Kidney glomerular epithelial cell (primary cell): ENCODE measurements at places on chromosomes 4 and X.

DNA sequence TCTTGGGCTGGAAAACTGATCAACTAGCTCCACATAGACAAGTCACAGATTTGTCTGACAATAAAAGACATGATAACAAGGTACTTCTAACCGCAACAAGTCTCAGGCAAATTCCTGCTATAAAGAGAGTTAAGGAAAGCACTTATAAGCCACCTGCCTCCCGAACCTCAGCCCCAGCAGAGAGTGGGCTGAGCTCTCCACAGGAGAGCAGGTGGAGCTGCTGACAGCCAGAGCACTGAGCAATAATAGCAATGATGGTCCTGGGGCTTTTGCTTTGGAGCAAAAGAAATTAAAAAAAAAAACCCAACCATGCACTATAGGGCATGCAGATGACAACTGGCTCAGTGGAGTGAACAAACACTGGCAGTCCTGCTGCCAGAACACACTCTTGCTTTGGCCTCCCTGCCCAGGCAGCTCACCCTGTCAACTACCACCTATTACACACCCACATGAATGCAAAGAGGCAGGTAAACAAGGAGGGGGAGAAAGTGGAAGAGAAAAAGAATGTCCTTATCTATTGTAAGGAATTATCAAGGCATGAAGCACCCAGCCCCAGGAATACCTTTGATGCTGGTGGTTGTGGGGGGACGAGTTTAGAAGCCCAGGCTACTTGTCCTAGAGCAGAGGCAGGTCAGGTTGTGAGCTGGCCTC, 135.8 kb upstream of the DGKK start:
- DNase-seq = no peak

DNA sequence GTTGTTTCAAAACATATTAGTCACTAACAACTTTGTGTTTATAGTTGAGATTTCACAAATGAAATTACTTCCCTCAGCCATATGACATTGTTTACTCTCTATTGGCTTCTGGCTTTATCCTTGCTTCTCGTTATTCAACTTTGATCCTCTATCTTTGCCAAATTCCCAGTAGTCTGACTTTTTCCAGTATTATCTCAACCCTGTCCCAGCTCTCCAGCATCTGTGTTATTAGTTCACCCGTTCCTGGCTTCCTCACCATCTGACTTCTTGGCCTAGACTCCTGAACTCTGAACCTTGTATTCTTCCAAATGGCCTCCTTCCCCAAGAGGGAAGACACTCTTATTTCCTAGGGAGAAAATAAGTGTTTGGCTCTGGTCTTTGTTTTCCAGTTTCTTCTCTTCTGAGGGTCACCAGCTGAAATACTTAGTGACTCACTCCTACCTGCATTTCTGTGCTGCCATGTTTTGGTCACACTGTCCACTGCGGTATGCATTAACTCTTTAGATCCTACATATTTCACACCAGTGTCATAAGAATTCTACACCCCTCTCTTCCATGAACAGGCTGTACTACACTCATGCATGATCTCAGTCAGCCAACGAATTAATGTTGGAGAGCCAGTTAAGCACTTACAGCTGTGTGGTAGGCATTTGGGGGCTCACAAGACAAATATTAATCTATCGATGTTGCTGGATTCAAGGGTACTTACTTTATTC, 17.0 kb upstream of the ARHGAP24 start:
- no peak for DNase-seq

DNA sequence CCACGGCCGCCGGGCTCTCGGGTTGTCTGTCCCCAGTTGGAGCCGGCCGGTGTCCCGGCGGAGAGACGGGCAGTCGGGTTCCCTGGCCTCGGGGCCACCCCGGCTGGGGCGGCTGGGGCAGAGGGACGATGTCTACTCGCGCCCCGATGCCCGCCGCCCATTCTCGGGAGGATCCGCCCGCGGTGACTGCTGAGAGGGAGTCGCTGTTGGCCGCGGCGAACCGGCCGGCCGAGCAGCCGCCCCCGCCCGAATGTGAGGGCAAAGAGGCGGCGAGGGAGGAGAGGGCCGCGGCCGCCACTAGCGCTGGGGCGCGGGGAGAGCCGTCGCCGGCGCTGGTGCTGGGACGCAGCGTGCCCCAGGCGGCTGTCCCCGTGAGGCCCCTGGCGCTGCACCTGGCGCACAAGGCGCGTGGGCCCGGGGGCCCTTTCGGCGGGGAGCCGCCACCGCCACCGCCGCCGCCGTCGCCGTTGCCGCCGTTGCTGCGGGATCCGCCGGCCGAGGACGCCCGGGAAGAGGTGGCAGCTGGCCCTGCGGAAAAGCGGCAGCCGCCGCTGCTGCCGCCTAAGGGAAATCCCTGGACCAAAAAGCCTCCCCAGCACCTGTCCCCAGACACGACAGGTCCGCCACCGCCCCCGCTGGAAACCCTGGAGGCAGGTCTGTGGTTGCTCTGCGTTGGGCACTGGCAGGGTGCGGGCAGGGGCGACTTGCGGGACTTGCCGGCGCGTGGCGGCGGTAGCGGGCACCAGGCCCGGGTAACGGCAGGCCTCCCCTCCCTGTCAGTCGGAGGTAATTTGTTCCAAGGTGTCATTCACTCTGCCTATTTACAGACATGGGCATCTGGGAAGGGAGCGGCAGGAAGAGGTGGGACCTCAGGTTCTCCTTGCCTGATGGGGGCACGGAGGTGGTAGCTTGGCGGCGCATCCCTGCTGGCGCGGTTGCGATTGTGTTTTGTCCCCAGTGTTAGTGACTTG, 739 bp downstream of the LARP1B start:
- peak; percentile 38 for DNase-seq

DNA sequence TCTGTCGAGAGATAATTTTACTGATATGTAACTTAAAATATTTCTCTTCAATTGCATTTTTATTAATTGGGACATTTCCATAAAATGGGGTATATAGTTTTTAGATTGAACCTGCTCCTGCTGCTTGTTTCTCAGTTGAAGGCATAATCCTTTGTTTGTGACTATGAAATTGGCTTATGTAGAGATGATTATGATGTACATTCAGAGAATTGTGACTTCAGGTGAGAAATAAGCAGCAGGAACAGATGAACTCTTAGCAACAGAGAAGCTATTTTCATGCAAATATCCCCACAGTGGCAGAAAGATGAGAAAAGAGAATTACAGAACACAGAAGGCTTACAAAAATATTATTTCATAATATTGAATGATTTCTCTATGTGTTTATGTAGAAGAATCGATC, 1499.5 kb upstream of the ADGRL3 start:
- no peak for DNase-seq

DNA sequence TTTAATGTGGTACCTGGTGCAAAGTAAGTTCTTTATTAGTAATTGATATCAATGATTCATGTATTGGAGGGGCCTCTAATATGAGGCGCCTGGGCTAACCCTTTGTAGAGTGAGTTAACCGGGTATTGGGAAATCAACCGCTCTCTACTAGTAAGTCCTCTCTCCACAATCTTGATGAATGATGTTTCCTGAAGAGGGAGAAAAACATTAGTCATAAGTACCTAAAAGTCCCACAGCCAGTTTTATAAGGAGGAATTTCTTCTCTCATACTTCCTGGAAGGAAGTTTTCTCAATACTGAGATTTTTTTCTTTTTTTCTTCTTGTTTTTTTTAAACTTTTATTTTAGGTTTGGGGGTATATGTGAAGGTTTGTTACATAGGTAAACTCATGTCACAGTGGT, 62.3 kb downstream of the AGTR2 start:
- no peak for DNase-seq

DNA sequence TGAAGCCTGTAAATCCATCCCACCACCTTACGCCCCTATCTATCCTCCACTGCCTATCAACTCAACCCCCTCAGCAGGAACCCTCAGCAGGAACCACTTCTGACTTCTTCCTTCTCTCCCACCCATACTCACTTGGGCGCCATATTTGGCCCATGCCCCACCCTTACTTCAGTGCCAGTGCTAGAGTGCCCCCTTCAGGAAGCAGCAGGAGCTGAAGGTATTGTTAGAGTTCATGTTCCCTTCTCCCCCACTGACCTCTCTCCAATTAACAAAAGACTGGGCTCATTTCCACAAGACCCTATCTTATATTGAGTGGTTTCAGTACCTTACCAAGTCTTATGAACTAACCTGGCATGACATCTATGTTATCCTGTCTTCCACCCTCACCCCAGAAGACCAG, 363.1 kb upstream of the SLIT2 start:
- DNase-seq = no peak

DNA sequence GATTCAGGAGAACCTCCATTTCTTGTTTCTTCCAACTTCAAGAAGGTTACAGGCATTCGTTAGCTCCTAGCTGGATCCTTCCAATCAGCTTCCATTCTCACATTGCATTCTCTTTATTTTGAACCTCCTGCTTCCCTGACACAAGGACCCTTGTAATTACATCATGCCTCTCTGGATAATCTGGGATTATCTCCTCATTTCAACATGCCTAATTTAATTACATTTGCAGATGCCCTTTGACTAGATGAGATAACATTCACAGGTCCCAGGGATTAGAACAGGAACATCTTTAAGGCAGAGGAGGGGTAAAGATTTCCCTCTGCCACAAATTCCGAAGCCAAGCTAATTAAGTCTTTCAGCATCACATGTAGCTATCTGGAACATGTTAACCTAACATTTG, 753.8 kb upstream of the PCDH7 start:
- DNase-seq = no peak

DNA sequence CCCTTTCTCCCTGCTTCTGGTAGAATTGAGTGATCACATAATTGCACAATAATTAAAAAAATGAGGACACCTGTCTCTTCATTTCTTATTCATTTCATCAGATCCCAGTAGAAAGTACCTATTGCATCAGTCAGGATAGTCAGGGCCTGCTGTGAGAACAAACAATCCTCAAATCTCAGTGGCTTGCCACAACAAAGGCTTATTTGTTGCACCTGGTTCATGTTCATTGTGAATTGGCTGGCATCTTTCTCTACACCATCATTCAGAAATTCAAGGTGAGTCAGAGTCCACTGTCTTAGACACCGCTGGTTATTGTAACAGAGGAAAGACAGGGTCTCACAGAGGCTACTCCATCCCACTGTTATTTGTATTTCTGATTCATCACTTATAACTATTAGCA, 409.8 kb downstream of the STIM2 start:
- DNase-seq = no peak

DNA sequence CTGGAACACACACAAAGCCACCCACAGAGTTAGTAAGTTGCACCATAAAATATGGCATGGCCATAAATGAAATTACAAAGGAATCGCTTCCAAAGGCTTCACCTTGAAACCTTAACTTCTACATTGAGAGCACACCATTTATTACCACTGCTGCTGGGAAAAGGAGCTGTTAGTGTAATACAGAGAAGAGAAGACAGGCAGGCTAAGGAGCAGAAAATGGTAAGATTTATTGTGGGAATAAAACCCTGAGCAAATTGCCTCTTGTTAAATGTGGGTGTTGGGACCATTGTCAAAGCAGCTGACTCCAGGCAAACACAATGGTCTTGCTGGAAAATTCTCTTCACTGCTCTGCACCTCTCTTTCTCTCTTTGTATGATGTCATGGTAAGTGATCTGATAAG, 79.2 kb upstream of the NHS start:
- DNase-seq = no peak

DNA sequence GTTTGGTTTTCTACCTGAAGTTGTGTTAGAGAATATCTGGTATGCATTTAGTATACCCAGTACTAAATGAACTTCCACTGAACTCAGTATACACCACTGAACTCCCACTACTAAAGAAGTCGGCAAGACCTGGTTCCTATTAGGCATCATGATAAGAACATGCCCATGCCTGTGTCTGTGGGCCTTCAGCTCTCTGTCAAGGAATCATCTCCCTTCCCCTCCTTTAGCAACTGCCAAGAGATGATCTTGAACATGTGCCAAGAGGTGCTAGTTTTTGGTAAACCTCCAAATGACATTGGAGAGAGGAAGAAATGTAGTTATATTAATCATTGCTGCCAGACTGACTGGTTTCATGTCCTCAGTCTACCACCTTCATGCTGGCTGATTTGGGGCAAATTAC, 113.2 kb downstream of the ATP10D start:
- no peak for DNase-seq

GRCh38 chrX:11600578-11600977, 65.1 kb downstream of the ARHGAP6 start:
- DNase-seq = no peak

DNA sequence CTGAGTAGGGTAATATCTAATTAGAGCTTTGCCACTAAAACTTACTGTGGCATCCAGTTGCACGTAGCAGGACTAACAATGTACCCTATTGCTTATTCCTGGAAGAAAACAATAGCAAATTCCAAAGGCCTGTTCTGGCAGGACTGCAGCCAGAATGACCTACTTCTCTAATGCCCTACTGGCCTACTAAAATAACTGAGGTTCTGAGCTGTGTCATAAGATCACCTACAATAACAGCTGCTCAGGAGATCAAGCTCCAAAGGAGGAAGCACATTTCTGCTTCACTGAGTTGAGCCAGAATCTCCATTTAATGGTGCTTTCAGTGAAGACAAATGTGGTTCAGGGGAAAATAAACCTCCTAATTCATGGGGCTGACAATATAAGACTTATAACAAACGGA, 42.2 kb upstream of the CXCL8 start:
- peak; percentile 86 for DNase-seq

GRCh38 chr4:151652841-151653547, 107.8 kb downstream of the GATB start:
- DNase-seq = no peak

GRCh38 chr4:86921608-86922252, 13.1 kb upstream of the AFF1 start:
- no peak for DNase-seq

- no peak for DNase-seq
These were observed 1.8 kb downstream of the TBC1D25 start for GRCh38 chrX:48541140-48541814.

DNA sequence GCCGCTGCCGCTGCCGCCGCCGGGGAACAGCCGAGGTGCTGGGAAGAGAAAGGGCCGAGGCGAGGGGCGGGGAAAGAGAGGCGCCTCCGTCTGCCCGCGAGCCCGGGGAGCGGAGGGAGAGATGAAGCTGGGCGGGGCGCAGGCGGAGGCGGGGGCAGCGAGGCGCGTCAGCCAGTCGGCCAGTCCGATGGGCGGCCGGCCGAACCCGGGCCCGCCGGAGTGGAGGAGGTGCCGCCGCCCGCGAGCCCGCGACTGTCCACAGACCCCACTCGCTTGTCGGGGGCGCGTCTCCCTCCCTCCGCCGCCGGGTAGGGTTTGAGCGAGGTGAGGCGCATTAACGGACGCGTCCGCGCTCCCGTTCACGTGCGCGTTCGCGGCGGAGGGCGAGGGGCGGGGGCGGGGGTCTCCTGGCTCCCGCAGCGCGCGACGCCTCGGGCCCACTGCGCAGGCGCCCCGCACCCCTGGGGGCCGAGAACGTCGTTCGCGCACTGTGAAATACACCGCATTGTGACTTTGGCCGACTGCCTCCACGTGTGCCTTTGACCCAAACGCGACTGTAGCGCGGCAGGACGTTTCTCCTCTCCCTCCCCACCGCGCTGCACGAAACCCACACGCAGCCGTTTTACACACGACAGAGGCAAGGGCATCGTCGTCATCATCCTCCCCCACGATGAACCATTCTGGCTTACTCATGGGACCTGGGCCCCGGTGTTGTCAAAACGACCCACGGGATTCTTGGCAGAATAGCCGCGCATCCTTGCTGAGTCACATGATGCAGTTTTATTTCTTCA, at the start of gene NUDT11:
Gene NUDT11, minus strand, starts transcription at position 92 of the 791 bp plus-strand sequence. CDS start 148 bp downstream, outside the sequence.
- peak; percentile 30 for DNase-seq
